ENCODE measurements at places on chromosomes 4 and X.

- DNase-seq: no peak
Measured at GRCh38 chr4:8904041-8904501, 32.4 kb upstream of the HMX1 start.

- DNase-seq: no peak
Measured at GRCh38 chr4:132297346-132297745, 851.7 kb upstream of the PCDH10 start.

GRCh38 chr4:90648791-90649190 is 521.6 kb downstream of the CCSER1 start:
- DNase-seq: no peak

GRCh38 chr4:36303426-36304137 is 22.2 kb downstream of the DTHD1 start:
- no peak for DNase-seq

DNA sequence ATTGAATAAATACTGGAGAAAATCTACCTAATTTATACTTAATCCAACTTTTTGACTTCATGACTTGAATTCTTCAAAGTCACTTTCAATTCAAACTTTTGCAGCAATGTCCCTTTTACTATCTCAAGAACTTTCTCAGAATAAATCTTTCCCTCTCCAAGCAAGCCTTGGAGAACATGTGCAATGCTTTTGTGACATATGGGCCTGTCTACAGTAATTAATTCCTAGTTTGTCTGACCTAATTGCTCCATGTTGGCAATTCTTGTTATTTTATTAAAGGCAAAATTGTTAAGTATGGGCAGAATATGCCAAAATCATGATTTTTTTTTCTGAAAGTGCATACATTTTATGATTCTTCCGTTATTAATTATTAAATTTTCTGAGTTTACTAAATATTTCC is 1115.3 kb downstream of the PDHA2 start:
- DNase-seq: no peak
